ENCODE measurements at places on chromosomes 1 and 21.

DNA sequence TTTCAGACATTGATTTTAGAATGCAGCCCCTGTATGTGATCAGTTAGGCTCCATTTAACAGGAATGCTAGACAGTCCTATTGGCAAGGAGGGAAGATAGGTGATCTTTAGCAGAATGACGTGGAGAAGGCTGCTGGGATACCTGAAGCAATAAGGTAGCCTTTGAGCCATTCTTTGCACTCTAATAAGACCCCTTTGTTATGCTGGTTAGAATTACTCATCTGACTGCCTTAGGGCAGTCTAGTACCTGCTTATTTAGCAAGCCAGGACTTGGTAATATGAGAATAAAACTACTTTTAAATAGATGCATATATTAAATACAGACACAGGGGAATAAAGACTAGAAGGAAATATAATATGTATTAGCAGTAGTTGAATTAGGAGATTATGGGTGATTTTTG, 29.1 kb downstream of the NGF start:
- no peak for DNase-seq

DNA sequence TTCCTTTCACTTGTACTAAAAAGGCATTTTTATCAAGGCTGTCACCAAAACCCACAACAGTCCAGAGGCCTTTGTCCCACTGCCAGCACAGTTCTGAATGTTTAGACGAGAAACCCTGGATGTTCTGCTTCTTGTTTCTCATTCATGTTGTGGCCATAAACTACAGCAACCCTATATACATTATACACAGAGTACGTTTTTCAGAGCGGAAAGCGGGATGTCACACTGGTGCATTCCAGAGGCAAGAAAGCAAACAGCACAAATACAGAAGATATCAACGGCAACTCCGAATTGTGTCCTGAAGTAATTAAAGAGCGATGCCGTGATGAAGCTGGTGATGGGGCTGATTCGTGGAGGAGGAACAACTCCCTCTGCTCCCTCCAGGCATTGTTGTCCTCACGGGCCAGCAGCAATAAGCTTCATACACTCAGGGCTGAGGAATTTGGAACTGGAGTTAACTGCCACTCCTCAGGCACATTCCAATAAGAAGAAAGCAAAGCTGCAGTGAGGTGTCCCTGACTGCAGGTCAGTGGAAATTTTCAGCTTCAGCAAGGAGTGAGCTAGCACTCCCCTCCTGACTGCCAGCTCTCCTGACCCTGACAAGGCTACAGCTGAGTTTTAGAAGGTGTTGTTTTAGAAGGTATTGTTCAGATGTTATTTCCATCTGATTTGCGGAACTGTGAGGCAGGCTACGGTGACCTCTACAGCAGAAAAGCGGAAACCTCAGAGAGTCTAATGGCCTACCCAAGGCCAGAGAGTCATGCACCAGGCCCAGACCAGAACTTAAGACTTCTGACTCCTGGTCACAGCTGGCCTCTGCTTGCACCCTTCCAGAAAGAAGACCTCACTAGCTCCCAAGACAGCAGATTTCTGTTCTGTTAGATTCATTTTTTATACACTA, 149.0 kb downstream of the TGFBR3 start:
- DNase-seq = no peak

GRCh38 chr21:45834026-45834715, 147.4 kb upstream of the COL6A1 start:
- DNase-seq = no peak

GRCh38 chr1:154624746-154625643, 17.0 kb upstream of the ADAR start:
- no peak for DNase-seq

DNA sequence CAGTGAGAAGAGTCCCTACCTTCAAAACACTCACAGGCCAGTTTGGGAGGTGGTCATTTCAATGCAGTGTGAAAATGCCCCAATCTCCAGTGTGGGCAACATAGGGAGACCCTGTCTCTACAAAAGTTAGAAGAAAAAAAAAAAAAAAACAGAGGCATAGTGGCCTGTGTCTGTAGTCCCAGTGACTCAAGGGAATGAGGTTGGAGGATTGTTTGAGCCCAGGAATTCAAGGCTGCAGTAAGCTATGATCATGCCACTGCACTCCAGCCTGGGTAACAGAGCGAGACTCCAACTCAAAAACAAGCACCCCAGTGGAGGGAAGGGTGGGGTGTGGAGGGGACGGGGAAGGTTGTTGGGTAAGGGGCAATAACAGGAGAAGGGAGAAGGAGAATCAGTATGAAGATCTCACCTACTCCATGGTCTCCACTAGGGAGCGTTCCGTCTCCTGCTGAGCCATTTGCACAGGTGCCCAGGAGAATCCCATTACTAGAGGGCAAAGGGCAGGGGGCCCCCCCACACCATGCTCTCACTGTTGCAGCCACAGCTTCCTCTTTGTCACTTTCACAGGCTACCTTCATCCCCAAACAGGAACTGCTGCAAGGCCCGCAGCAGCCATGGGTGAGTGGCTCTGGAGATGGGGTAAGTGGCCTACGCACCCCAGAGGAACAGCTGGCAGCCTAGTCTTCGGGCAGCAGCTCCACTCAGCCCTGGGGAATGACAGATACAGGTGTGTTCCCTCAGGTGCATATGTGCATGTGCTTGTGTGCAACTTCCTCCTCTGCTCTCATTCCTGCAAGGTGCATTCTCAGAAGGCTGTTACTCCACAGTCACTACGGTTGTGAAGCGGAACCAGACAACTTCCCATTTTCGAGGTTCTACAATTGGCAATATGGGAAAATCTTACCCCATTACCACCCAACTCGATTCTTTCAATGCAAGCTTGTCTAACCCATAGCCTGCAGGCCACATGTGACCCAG, 87.9 kb upstream of the LYST start:
- DNase-seq = peak; percentile 63

DNA sequence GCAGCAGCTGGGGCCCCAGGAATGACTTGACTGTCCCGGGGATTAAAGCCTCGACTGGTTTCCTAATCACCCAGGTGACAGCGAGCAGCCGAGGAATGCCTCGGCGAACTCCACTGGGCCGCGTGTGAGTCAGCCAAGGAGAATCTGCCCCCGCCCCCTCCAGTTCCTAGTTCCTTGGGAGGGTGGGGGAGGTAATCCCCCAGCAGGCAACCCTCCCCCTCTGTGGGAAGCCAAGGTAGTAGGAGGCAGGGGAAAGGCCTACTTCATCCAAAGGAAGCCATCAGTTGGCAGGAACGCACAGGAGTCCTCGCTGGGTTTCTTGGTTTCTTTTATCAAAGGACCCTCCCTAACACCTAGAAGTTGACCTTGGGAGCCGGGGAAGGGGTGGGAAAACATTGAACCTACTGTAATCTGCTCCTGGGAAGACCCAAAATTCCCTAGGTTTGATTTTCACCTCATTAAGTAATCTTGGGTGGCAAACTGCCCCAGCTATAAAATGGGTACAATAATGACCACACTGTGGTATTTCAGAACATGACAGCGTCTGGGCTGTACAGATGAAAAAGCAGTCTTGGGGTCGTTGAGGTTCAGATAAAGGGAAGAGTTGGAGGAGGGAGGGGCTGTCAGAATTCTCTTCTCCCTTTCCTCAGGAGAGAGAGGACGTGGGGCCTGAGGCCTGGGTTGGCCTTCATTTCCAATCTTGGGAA, 1.4 kb downstream of the TENT5B start:
- no peak for DNase-seq

DNA sequence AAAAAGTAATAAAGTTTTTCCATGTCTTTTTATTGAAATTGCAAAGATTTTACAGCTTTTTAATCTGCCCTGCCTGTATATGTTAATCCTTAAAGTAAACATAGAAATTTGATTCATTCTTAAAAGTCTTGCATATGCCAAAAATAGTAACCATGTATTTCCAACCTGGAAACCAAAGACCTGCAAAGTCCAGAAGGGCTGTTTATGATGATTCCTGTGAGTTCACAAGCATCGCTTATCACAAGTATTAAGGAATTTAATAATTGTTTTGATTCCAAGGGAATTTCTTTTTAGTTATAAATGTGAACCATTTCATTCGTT, 199.1 kb downstream of the PTPRC start:
- no peak for DNase-seq

DNA sequence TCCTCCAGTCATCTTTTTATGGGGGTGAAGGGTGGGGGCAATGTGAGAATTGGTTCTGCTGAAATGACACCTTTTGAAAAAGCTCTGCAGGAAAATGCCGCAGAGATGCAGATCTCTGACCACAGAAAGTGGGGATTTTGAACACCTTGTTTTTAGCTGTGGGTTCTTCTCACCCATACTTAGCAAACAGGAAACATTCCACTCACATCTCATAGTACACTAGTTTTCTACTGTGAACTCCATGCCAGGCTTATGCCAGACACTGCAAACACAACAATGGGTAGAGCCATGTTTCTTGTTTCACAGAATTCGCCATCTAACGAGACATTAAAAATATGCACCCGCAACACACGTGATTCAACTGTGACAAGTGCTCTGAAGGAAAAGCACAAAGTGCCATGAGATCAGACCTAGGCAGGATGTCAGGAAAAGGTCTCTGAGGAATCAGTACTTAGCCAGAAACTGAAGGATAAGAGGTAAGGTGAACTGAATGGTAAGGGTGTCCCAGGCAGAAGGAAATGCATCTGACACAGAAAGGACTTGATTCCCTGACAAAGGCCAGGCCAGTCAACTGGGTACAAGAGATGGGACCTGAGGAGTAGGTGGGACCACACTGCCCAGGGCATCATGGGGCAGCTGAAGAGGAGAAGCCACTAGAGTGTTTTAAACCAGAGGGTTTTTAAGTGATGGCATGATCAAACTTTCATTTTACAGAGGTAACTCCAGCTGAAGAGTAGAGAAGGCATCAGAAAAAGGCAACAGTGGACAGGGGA, 83.8 kb upstream of the JAK1 start:
- DNase-seq = no peak

DNA sequence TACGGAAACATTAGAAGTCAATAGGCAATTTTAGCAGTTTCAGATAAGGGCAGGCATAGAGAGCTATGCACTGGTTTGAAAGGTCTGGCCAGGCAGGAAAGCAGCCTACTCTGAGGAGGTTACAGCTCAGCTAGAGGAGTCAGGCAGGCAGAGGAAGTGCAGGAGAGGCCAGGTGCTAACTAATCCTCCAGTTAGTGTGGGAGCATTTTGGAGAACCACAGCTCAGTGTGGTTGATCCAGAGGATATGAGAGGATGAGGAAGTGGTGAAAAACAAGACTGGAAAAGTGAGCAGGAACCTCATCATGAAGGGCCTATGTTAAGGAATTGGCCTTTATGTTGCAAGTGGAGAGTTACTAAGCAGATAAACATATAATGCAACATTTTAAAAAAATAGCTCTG, 282.4 kb upstream of the SGIP1 start:
- no peak for DNase-seq

GRCh38 chr1:7650801-7651200, 120.3 kb upstream of the VAMP3 start:
- DNase-seq = no peak

DNA sequence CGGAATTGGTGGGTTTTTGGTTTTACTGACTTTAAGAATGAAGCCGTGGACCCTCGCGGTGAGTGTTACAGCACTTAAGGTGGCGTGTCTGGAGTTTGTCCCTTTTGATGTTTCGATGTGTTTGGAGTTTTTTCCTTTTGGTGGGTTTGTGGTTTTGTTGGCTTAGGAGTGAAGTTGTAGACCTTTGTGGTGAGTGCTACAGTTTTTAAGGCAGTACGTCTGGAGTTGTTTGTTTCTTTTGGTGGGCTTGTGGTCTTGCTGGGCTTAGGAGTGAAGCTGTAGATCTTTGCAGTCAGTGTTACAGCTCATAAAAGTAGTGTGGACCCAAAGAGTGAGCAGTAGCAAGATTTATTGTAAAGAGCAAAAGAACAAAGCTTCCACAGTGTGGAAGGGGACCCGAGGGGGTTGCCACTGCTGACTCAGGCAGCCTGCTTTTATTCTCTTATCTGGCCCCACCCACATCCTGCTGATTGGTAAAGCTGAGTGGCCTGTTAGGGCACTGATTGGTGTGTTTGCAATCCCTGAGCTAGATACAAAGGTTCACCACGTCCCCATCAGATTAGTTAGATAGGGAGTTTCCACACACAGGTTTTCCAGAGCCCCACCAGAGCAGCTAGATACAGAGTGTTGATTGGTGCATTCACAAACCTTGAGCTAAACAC, 20.9 kb downstream of the HENMT1 start:
- DNase-seq = no peak

- DNase-seq = no peak
These were observed 39.5 kb upstream of the EDARADD start for GRCh38 chr1:236354330-236355147.

GRCh38 chr21:32817208-32817607, 45.7 kb upstream of the PAXBP1 start:
- DNase-seq = no peak

DNA sequence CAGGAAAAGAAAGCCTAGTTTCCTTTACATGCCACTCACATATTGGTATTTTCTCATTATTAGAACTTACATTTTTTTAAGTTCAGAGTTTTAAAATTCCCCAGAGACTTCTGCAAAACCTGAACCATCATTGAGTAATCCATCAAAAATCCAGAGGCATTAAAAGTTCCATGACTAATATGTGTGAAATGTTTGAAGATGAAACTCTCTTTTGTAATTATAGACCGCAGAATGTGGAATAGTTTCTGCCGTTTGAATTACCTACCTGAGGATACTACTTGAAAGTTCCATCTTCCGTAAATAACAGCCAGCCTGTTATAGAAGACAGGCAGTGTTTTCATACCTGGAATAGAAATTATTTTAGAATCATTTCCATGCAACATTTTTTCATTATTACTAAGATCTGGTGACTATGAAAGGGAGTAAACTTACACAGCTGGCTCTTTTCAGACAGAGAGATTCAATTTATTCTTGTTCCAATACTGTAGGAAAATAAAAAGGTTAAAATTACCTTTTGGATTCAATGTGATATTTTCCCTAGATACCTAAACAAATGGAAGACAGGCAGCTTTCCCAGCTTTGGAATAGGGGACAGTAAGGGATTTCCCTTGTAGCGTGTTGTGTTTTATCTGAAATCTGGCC, 131.4 kb downstream of the ST6GALNAC5 start:
- no peak for DNase-seq

GRCh38 chr1:181506563-181507353, 23.4 kb downstream of the CACNA1E start:
- DNase-seq = no peak

DNA sequence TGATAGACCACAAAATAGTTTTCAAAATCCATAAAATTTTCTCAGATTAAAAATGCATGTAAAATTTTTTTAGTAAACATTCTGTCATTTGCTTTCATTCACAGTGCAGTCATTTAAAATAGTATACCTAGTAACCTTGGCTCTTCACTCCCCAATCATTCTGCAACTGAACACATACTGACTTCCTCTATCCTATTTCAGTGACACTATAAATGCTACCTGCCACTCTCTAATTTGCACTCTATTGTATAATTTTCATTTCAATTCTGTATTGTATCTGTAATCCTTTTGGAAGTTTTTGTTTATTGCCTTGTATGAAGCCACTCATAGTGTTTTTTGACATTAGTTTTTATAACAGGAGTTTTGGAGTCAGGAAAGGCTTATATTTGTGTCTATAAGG, 1029.1 kb upstream of the NCAM2 start:
- no peak for DNase-seq

GRCh38 chr1:198936371-198937083, 297.7 kb downstream of the PTPRC start:
- DNase-seq = no peak
